Sigmoid colon (tissue), 7 donors: ENCODE measurements at places on chromosomes 11 and 22. TPM values are rescaled to one million over a fixed set of nuclear protein-coding genes. Genes with fewer than 3 reads are reported as not detected.

GRCh38 chr11:83200035-83200434, 6.5 kb downstream of the ANKRD42 start:
- H3K27ac ChIP-seq: no peak overlapping the region
- no peaks in the 10 kb centered on the region for H3K36me3 ChIP-seq
- DNase-seq: no peak
- H3K27me3 ChIP-seq: no peaks in the 10 kb centered on the region
- peaks cover 27% of the 10 kb centered on the region for H3K4me1 ChIP-seq

ROM1 gene
- polyA plus RNA-seq: 3.2 TPM

CEND1 gene
- polyA plus RNA-seq: 2.0 TPM

DNA sequence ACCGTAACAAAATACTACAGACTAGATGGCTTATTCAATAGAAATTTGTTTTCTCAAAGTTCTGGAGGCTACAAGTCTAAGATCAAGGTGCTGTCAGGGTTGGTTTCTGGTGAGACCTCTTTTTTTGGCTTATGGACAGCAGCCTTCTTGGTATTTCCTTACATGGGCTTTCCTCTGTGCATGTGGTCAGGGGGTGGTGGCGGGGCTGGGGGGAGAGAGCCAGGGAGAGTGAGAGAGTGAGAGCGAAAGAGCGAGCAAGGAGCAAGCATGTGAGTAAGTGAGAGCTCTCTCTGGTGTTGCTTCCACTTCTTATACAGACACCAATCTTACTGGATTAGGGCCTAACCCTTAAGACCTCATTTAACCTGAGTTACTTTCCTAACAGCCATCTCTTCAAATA, 181.5 kb downstream of the TMEM135 start:
- H3K27ac ChIP-seq: no peak overlapping the region
- no peaks in the 10 kb centered on the region for H3K4me1 ChIP-seq
- H3K27me3 ChIP-seq: no peaks in the 10 kb centered on the region
- H3K4me3 ChIP-seq: no peak overlapping the region
- H3K36me3 ChIP-seq: no peaks in the 10 kb centered on the region

GRCh38 chr22:29477723-29478318, 2.2 kb upstream of the NEFH start:
- H3K36me3 ChIP-seq: no peaks in the 10 kb centered on the region
- no peak overlapping the region for H3K4me3 ChIP-seq
- DNase-seq: no peak

USP2 gene
- polyA plus RNA-seq: 13.0 TPM

YPEL1 gene
- 0.69 TPM for polyA plus RNA-seq

- H3K27me3 ChIP-seq: no peaks in the 10 kb centered on the region
- peak overlapping the region; percentile 41 for H3K27ac ChIP-seq
- H3K36me3 ChIP-seq: peaks cover 22% of the 10 kb centered on the region
- no peak for DNase-seq
- H3K4me1 ChIP-seq: peaks cover 59% of the 10 kb centered on the region
Observed at GRCh38 chr22:27912101-27912500, 7.0 kb downstream of the PITPNB start.

INPP5J gene
- polyA plus RNA-seq: 15.3 TPM

DNA sequence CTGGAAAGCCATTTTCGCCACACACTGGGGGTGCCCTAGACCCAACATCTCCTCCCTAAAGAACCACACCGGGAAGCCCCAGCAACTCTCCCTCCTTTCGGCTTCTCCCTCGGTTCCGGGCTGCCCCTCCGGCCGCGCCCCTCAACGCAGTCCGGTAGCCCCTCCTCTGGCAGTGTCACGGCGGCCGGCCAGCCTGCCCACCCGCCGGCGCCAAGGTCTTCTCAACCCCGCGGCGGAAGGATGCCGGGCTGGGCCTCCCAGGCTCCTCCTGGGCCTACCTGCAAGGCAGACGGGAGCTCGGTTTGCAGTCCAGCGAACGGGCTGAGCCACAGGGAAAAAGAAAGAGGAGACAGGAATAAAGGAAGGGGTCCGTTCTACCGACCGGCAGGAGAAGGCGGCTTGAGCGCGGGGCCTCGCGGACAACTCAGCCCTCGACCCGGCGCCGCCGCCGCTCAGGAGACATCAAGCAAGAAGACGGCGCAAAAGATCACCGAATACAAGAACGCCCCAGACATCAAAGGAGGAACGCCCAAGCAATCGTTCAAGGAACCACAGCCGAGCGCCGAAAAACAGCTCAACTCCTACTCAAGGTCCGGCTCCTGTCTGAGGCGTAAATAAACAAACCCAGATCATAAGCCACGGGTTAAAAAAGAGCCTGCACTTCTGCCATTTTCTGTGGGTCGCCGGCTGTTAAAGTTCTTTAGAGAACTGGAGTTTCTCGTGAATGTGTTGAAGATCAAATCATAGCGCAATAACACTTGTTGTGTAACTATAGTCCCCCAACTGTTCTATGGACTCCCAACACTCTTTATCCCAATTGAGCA, at the start of gene AMBRA1:
TSS of gene AMBRA1 (minus strand) at position 474 of the 824 bp plus-strand sequence. CDS start 45,643 bp downstream, outside the sequence.
- H3K4me3 ChIP-seq: peak within 1 kb of the TSS; percentile 85
- peak within 1 kb of the TSS; percentile 88 for H3K27ac ChIP-seq
- DNase-seq: peak; percentile 91
- no peaks in the 10 kb centered on the region for H3K36me3 ChIP-seq

DNA sequence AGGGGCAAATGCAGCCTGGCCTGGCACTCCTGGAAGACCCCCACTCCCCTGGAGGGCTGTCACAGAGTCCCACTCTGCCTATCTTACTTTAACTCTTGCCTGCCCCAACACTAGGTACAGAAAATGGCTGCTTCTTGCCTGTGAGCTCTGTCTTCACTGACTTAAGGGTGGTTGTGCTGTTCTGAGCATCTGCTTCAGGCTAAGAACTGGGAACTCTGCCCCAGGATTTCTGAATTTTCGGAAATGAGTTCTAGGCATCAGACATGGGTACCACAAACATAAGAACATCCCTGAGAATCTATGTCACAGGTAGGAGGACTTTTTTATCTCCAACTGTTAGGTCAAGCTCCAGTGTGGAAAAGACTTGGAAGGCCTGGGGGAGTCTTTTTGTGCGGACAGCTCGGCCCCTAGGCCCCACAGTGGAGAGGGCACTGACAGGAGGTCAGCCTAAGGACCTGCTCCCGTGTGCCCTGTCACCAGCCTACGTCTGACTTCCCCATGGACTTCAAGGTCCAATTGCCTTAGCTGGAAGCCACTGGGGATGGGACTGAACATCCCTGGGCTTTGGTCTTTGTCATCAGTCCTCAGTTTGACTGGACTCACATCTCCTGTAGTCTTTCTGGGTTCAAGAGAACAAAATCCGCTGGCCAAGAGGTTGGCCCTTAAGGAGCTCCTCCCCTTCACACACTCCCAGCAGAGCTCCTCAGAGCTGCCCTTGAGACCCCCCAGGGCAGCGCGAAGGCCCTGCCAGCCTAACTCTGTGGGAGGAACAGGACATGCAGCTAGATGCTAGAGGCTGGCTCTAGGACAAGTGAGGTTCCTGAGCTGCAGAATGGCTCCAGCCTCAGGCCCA, 31.9 kb downstream of the PPP2R1B start:
- DNase-seq: no peak
- H3K36me3 ChIP-seq: no peaks in the 10 kb centered on the region
- no peaks in the 10 kb centered on the region for H3K27me3 ChIP-seq
- H3K4me1 ChIP-seq: no peaks in the 10 kb centered on the region
- peak overlapping the region; percentile 96 for H3K27ac ChIP-seq

DNA sequence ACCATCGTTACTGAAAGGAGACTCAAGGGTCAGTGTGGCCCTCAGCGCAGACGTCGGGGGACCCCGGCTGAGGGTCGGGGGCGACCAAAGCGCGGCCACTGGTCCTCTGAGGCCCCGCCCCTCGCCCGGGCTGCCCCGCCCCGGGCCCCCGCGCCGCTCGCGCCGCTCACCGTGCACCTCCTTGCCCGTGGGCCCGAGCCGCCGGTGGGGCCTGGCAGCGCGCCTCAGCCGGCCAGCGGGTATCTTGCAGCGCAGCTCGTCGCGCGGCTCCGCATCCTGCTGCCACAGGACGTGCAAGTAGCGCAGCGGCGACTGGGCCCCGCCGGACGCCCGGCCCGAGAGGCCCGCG, 419 bp downstream of the ANKRD54 start:
- DNase-seq: peak; percentile 74
- peaks cover 20% of the 10 kb centered on the region for H3K4me1 ChIP-seq
- H3K4me3 ChIP-seq: peak overlapping the region; percentile 96
- peaks cover 12% of the 10 kb centered on the region for H3K36me3 ChIP-seq
- no peaks in the 10 kb centered on the region for H3K27me3 ChIP-seq
- peak overlapping the region; percentile 92 for H3K27ac ChIP-seq

DNA sequence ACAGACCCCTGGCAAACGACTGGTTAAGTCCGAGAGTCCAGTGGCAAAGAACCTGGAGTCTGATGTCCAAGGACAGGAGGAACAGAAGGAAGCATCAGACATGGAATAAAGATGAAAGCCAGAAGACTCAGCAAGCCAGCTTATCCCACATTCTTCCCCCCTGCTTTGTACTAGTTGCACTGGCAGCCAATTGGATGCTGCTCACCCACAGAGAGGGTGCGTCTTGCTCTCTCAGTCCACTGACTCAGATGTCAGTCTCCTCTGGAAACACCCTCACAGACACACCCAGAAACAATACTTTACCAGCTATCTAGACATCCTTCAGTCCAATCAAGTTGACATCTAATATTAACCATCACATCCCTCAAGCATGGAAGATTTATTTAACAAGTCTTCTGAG, 1265.8 kb upstream of the CNTN5 start:
- no peaks in the 10 kb centered on the region for H3K4me1 ChIP-seq
- no peak for DNase-seq
- H3K27me3 ChIP-seq: no peaks in the 10 kb centered on the region

GRCh38 chr11:2887515-2888195, 2.1 kb upstream of the CDKN1C start:
- peaks cover 57% of the 10 kb centered on the region for H3K4me1 ChIP-seq
- peak overlapping the region; percentile 86 for H3K27ac ChIP-seq

- no peak overlapping the region for H3K27ac ChIP-seq
- no peaks in the 10 kb centered on the region for H3K36me3 ChIP-seq
- peaks cover 14% of the 10 kb centered on the region for H3K27me3 ChIP-seq
Observed at GRCh38 chr22:39750759-39751158, 142.8 kb downstream of the ENTHD1 start.

DNA sequence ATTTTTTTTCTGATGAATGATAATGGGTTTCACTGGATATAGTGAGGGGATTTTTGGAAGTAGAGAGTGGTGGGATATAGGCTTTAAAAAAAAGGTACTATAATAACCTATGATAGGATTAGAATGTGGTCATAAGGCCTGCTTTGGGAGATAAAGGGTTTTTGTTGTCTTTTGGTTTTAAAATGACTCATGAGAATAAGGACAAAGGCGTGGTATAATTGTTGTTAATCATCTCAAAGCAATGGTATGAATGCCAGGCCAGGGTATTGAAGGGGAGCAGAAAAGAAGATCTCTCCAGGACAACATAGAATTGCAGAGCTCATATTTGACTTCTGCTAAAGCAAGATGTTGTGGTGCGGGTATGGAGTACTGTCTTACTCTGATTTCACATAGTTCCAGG, 579.4 kb downstream of the JRKL start:
- no peak overlapping the region for H3K4me3 ChIP-seq
- H3K4me1 ChIP-seq: no peaks in the 10 kb centered on the region
- no peak for DNase-seq
- no peak overlapping the region for H3K27ac ChIP-seq
- no peaks in the 10 kb centered on the region for H3K36me3 ChIP-seq

DNA sequence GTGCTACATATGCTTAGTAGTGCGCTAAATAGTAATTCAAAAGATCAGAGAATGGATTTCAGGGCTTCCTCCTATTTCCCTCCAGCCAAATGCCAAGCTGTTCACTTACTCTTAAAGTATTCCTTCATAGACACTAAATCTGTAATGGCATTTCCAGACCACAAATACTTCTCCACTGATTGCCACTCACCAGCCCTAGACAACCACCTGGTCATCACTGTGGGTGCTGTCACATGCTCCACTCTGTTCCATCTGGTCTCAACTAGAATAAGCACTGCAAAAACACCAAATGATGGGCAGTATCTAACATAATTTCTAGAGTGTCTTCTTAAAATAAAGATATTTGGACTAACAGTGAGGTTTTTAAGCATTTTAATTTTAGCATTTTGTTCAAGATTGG, 341.3 kb downstream of the AASDHPPT start:
- H3K4me1 ChIP-seq: no peaks in the 10 kb centered on the region
- H3K27me3 ChIP-seq: no peaks in the 10 kb centered on the region
- no peaks in the 10 kb centered on the region for H3K36me3 ChIP-seq
- H3K27ac ChIP-seq: no peak overlapping the region

CTTN gene
- 152 TPM for polyA plus RNA-seq

- DNase-seq: no peak
- no peak overlapping the region for H3K4me3 ChIP-seq
- H3K27ac ChIP-seq: no peak overlapping the region
Observed at GRCh38 chr11:104254347-104254746, 90.4 kb upstream of the PDGFD start.

- no peaks in the 10 kb centered on the region for H3K4me1 ChIP-seq
- no peak overlapping the region for H3K27ac ChIP-seq
- H3K4me3 ChIP-seq: no peak overlapping the region
- H3K36me3 ChIP-seq: no peaks in the 10 kb centered on the region
- H3K27me3 ChIP-seq: no peaks in the 10 kb centered on the region
Observed at GRCh38 chr11:93611836-93612677, 49.4 kb upstream of the CEP295 start.

SPDYC gene
- polyA plus RNA-seq: not detected

GRCh38 chr11:68673306-68673945, 10.9 kb upstream of the GAL start:
- DNase-seq: no peak
- H3K27me3 ChIP-seq: no peaks in the 10 kb centered on the region
- H3K27ac ChIP-seq: no peak overlapping the region

C11orf21 gene
- polyA plus RNA-seq: 6.2 TPM

GRCh38 chr22:44648821-44649565, 53.0 kb upstream of the PRR5 start:
- no peaks in the 10 kb centered on the region for H3K27me3 ChIP-seq
- peak overlapping the region; percentile 51 for H3K27ac ChIP-seq
- peak overlapping the region; percentile 8 for H3K4me3 ChIP-seq
- peaks cover 6% of the 10 kb centered on the region for H3K4me1 ChIP-seq

CXCR5 gene
- polyA plus RNA-seq: 0.23 TPM

SYCE3 gene
- not detected for polyA plus RNA-seq

DNA sequence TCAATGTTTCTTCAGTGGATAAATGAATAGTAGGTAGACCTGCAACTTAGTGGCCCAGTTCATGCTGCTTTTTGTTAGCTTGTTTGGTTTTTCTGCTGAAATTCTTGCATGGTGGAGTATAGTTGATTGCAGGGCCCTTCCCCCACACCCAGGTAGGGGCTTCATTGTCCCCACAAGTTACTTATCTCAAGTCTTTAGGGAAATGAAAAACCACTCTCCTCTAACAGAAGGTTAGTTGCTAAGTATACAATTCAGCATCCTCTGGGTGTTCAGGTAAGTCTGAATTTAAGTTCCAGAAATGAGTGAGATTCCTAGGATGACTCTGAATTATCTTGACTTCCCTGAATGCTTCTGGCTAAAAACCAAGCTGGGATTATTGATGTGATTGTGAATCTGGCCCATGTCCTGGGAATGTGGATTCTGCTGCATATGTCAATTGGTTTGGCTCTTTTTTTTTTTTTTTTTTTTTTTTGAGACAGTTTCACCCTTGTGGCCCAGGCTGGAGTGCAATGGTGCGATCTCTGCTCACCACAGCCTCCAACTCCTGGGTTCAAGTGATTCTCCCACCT, 40.3 kb downstream of the BCL2L13 start:
- H3K27ac ChIP-seq: no peak overlapping the region
- H3K4me1 ChIP-seq: no peaks in the 10 kb centered on the region
- H3K4me3 ChIP-seq: no peak overlapping the region
- no peaks in the 10 kb centered on the region for H3K27me3 ChIP-seq
- no peak for DNase-seq

OR2AG1 gene
- not detected for polyA plus RNA-seq
